Mucosa of gallbladder (tissue), 1 donor: ENCODE measurements at places on chromosomes 11 and 22. TPM values are rescaled to one million over a fixed set of nuclear protein-coding genes. Genes with fewer than 3 reads are reported as not detected.

Gene CARD16
- total RNA-seq: 22.8 TPM

Gene SLCO2B1
- total RNA-seq: 112 TPM

Gene NAALAD2
- 0.95 TPM for total RNA-seq

Gene BIK
- 19.0 TPM for total RNA-seq

Gene CCDC87
- total RNA-seq: 1.0 TPM
